ENCODE measurements at places on chromosomes 3 and 15. TPM values are rescaled to one million over a fixed set of nuclear protein-coding genes. Genes with fewer than 3 reads are reported as not detected.

DNA sequence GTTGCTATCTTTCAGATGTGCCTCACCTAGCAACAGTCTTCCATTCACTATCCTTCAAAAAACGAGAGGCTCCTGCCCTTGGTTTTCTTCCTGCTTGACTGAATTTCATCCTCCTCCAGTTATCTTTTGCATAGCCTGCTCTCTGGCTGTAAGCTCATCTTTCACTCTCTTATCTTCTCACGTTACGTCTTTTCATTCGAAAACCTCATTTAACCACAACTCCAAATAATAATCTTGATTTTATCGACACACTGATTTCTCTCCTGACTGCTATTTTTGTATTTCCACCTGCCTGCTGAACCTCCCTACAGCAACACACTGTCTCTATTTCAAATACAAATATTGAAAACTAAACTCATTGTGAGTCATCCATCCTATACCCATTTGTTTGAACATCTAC is 230.7 kb upstream of the TMC3 start:
- H3K27me3 ChIP-seq, result peaks cover 3% of the 10 kb centered on the region
- peaks cover 3% of the 10 kb centered on the region for H3K36me3 ChIP-seq
- no peaks in the 10 kb centered on the region for H3K4me1 ChIP-seq
- H3K4me3 ChIP-seq, result no peak overlapping the region

- peak; percentile 24 for DNase-seq
- peaks cover 2% of the 10 kb centered on the region for H3K27me3 ChIP-seq
- no peak overlapping the region for H3K4me3 ChIP-seq
- peak overlapping the region; percentile 26 for H3K27ac ChIP-seq
Observed at GRCh38 chr3:156511987-156512677, 42.8 kb downstream of the SSR3 start.

DNA sequence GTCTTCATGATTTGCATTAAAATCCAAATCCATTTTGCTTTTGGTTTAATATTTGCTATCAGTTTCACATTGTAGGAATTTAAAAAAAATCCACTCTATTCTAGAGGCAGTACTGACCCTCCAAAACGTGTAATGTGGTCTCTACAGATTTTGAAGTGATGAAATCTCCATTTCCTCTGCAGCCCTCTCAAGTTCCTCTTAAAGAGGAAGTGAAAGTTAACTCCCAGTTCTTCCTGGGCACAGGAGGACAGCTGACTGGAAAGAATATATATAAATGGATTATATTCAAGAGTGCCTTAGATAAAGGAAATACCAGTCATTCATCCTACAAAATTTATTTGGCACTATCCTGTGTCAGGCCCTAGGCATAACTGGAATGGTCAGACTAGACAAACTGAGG is 83.5 kb upstream of the PLCL2 start:
- DNase-seq, result no peak
- H3K4me3 ChIP-seq, result no peak overlapping the region
- no peak overlapping the region for H3K27ac ChIP-seq

DNA sequence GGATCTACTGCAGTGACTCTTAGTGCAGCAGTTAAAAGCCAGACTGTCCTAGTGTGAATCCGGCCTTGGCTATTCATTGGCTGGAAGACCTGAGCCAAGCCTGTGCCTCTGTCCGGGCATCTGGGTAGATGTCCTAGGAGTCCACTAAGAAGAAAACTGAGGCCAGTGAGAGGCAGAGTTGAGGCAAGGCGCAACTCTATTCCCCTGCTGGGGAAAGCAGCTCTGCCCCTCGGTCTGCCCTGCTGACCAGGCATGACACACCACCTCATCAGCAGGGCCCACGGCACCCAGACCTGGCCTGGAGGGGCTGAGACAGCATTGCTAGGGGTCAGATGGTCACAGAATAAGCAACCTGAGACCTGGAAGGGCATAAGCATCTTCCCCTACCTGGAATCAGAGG is 46.7 kb upstream of the ABHD2 start:
- DNase-seq, result no peak
- no peak overlapping the region for H3K27ac ChIP-seq
- H3K4me1 ChIP-seq, result no peaks in the 10 kb centered on the region
- no peak overlapping the region for H3K4me3 ChIP-seq
- no peaks in the 10 kb centered on the region for H3K36me3 ChIP-seq

- no peak overlapping the region for H3K27ac ChIP-seq
- H3K4me3 ChIP-seq, result no peak overlapping the region
Observed at GRCh38 chr15:57251941-57252340, 124.4 kb upstream of the CGNL1 start.

DNA sequence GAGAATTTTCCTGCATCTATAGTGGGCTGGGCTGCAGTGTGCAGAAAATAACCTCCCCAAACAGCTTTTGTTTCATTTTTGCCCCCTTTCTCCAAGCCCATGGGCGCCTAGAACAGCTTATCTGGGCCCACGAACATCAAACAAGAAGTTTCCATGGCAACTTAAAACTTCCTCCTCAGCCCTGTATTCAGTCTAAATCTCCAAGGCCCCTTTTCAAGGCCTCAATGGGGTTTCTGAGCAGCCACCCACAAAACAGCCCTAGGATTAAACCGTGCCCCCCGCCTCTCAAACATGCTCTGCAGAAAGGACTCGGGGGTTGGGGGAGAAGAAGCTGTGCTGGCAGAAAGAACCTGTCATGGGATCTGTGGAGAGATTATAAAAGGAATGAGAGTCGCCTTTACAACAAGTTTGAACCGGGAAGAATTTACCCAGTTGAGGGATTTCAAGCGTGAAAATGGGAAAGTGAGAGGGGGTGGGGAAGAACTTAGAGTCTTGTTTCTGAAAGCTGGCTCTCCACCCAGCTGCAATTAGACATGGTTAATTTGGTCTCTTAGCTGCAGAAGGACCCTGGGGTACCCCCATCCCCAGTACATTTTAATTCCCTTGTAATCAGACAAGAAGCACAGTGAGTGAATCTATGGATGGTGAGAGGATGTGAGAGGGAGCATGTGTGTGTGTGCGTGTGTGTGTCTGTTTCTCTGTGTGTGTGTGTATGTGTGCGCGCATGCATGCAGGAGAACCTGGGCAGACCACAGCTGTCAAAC is 4.3 kb upstream of the FAM107A start:
- no peaks in the 10 kb centered on the region for H3K36me3 ChIP-seq
- H3K27ac ChIP-seq, result no peak overlapping the region
- H3K4me3 ChIP-seq, result no peak overlapping the region
- peaks cover 44% of the 10 kb centered on the region for H3K27me3 ChIP-seq

- no peaks in the 10 kb centered on the region for H3K4me1 ChIP-seq
- H3K27me3 ChIP-seq, result no peaks in the 10 kb centered on the region
- no peak overlapping the region for H3K4me3 ChIP-seq
- no peak overlapping the region for H3K27ac ChIP-seq
Observed at GRCh38 chr15:24617646-24618045, 57.9 kb upstream of the NPAP1 start.

- no peak overlapping the region for H3K4me3 ChIP-seq
- H3K27ac ChIP-seq, result no peak overlapping the region
- no peaks in the 10 kb centered on the region for H3K27me3 ChIP-seq
- H3K4me1 ChIP-seq, result no peaks in the 10 kb centered on the region
Observed at GRCh38 chr3:147497286-147497685, 88.1 kb downstream of the ZIC1 start.

DNA sequence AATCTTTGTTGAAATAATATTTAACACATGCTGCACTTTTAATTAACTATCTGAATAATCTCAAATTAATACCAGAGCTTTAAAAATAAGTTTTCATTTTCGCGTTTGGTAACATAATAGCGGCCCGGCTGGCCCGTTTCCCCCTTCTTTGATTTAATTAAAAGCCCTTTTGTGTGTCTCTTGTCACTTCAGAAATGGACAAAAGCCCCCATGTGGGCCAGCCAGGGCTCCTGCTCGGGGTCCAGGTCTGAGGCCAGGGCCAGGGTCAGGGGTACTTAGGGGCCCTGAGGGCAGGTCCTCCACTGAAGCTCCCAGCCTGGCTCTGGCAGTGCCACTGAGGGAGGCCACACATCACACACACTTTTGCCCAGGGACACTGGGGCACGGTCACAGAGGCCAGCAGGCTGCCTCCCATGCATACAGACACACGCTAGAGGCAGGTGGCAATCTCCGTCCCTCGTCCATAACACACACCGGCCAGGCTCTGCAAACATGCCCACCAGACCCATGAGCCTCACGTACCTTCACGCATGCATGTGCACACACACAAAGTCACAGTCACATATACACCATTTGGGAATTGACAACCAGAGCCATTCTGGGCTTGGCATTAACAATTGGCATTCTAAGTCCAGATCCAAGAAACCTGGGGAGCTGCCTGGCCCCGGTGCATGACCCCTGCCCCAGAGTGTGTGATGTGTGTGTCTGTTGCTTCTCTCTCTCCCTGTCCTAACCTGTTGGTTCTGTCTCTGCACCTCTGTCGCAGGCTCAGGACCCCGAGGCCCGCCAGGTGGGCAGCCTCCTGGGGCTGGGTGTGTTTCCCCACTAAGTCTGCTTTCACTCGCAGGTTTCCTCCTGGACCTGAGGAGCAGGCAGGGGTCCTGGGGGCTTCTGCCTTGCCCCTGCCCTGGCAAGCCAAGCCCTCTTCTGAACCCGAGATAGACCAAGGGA is 38.5 kb downstream of the DNAJB8 start:
- DNase-seq, result no peak
- H3K36me3 ChIP-seq, result no peaks in the 10 kb centered on the region
- peaks cover 30% of the 10 kb centered on the region for H3K27me3 ChIP-seq
- H3K27ac ChIP-seq, result no peak overlapping the region

DNA sequence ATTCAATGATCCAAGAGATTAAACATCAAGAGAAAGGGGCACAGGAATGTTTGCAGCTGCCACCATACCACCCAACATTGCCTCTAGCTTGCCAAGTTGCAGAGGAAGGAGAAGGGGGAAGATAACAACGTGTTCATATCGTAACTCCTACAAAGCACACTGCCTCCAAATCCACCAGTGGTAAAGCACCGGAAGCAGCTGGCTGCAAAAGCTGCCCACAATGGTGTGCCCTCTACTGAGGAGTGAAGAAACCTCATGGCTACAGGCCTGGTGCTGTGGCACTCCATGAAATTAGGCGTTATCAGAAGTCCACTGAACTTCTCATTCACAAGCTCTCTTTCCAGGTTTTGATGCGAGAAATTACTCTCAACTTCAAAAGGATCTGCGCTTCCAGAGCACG is 263.9 kb upstream of the STT3B start:
- DNase-seq, result no peak
- no peak overlapping the region for H3K4me3 ChIP-seq
- peaks cover 8% of the 10 kb centered on the region for H3K4me1 ChIP-seq
- no peak overlapping the region for H3K27ac ChIP-seq
- H3K36me3 ChIP-seq, result peaks cover 2% of the 10 kb centered on the region
- no peaks in the 10 kb centered on the region for H3K27me3 ChIP-seq

GRCh38 chr3:36937492-36937891 is 7.4 kb downstream of the TRANK1 start:
- no peak for DNase-seq
- H3K36me3 ChIP-seq, result no peaks in the 10 kb centered on the region
- H3K27me3 ChIP-seq, result no peaks in the 10 kb centered on the region
- no peak overlapping the region for H3K4me3 ChIP-seq
- no peaks in the 10 kb centered on the region for H3K4me1 ChIP-seq
- H3K27ac ChIP-seq, result no peak overlapping the region

DNA sequence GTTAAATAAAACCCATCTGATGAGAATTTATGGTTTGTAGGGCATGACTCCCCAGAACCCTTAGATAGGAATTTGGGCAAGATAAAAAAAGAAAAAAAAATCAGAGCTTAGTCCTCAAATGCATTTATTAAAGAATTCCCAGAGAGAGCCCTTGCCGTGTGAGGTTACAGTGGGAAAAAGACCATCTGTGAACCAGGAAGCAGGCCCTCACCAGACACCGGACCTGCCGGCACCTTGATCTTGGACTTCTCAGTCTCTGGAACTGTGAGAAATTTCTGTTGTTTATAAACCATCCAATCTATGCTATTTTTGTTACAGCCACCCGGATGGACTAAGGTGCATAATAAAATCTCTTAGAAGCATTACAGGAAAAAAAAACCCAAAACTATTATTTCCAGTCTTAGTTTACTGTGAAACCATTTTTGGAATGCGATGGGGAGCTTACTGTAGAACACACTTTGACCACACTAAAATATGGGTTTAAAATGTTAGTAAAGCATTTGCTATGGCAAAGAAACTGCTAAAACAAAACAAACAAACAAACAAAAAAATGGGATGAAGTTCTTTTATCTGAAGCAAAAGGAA is 72.2 kb downstream of the LEKR1 start:
- no peak for DNase-seq
- no peaks in the 10 kb centered on the region for H3K27me3 ChIP-seq
- no peaks in the 10 kb centered on the region for H3K36me3 ChIP-seq
- H3K4me3 ChIP-seq, result no peak overlapping the region

DNA sequence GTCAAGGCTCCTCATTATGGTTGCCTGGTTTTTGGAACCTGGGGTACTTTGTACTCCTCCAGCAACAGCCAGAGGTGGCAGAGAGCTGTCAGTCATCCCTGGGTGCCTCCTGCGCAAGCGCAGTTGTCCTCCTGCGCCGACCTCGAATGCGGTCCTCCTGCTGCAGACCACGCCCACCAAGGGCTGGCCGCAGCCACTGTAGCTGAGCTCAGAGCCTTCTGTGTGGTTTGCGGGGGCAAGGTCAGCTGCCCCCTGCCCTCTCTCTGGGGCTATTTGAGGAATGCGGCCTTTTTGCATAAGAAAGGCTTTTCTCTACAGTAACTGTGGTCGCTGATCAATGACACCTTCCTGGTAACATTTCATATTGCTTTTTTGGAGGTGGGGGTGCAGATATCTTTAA is 131.3 kb upstream of the SNRPN start:
- H3K27ac ChIP-seq, result no peak overlapping the region
- H3K4me3 ChIP-seq, result no peak overlapping the region
- no peak for DNase-seq
- H3K36me3 ChIP-seq, result no peaks in the 10 kb centered on the region

DNA sequence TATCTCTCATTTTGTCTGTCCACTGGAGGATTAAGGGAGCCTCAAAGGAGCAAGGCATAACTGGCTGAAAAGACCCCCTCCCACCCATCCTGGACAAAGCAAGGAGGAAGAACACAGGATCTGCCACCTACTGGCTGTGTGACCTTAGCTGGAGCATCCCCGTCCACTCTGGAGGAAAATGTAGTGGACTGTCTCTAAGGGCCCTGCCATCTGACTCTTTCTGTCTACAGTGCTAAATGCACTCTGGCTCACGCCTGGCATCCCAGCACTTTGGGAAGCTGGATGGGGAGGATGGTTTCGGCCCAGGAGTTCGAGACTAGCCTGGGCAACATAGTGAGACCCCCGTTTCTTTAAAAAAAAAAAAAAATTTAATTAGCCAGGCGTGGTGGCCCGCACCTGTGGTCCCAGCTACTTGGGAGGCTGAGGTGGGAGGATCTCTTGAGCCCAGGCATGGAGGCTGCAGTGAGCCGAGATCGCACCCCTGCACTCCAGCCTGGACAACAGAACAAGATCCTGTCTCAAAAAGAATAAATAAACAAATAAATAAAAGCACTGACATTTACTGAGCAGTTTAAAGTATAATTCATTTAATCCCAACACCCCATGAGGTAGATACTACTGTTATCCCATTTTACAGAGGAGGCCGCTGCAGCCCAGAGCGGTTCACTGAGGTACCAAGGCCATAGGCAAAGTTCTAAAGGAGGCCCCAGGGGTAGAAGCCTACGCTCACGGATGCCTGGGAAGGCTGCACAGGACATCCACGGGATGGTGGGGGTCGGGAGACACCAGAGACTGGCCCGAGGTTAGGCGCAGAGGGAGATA is 1.1 kb downstream of the TBC1D2B start:
- peaks cover 37% of the 10 kb centered on the region for H3K36me3 ChIP-seq
- peaks cover 52% of the 10 kb centered on the region for H3K4me1 ChIP-seq
- H3K4me3 ChIP-seq, result peak overlapping the region; percentile 100
- no peaks in the 10 kb centered on the region for H3K27me3 ChIP-seq
- H3K27ac ChIP-seq, result peak overlapping the region; percentile 89

Gene SEMA5B
- total RNA-seq, result not detected

Gene WNT7A
- 0.13 TPM for total RNA-seq

Gene FNDC3B
- total RNA-seq, result 21.8 TPM

Gene TRH
- not detected for total RNA-seq

Gene HYAL1
- 0.35 TPM for total RNA-seq
